ENCODE measurements at places on chromosomes 16 and 17.

DNA sequence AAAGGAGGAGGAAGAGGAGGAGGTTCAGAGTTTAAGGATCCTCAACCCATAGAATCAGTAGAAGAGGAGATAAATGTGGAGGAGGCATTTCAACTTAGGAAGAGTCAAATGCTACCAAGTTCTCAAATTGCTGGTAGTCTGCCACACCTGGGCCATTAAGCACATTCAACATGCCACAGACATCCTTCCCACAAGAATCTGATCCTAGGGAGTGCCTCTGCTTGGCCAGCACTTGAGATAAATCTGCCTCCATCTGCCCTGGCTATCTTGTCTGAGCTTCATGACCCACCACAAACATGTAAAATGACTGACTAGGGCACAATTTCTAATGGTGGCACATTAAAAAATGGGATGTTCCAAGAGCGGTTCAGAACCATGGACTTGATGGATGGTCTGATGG is 37.3 kb upstream of the AXIN2 start:
- no peak for DNase-seq

GRCh38 chr17:73705594-73705993 is 61.3 kb upstream of the SDK2 start:
- DNase-seq, result no peak

- no peak for DNase-seq
These were observed 6.2 kb downstream of the REXO5 start for GRCh38 chr16:20812510-20812909.

DNA sequence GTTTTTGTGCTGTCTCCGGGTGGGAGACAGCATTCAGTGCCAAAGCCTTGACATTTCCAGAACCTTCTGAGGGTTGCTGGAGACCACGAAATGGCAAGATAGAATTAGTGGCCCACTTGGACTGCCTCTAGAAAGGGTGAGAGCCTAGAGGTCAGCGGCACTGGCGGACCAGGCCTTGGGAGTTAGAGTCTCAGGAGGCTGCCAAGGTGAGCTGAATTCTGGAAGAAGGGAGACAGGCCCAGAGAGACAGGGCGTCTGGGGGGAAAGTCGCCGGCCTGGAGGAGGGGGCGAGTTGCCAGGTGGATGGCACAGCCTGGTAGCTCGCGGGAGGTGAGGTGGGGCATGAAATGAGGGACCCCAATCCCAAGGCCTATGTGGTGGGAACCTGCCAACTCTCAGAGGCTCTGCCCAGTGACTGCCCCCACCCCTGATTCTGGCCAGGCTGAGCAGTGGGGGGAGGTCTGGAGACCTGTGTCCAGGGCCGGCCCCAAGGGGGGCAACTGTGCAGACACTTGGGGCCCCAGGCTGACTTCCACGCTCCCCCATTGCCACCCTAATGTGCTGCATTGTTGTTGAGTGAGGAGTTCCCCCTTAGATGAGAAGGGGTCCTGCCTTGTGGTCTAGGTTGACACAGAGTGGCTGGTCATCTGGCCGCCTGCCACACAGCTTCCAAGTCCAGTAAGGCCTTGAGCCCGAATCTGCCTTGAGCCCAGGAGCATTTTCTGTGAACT is 211.1 kb upstream of the CIBAR2 start:
- DNase-seq, result no peak

DNA sequence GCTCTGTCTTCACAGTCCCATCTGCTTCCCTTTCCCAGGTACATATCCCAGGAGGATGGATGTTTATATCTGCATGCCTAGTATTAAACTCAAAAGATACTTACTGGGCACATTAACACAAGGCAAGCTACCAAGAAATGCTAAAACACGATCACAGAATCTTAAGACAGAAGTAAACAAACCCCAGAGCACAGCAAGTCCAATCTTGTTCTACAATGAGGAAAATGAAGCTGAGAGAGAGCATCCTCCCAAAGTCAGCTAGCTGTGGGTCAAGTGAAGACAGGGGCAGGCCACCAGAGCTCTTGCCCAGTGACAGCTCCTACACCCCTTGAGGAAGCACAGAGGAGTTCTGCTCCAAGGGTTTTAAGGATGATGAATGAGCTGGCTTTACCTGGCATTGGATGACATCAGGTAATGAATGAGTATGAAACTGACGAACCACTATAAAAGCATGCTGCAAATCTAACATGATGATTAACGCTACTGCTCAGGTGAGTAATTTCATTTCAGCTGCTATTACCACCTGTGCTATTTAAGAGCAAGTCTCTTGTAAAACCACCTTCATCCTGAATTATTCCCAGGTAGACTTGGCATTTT is 20.3 kb downstream of the XPO6 start:
- DNase-seq, result no peak

GRCh38 chr17:64780096-64781013 is 118.2 kb upstream of the SMURF2 start:
- no peak for DNase-seq

DNA sequence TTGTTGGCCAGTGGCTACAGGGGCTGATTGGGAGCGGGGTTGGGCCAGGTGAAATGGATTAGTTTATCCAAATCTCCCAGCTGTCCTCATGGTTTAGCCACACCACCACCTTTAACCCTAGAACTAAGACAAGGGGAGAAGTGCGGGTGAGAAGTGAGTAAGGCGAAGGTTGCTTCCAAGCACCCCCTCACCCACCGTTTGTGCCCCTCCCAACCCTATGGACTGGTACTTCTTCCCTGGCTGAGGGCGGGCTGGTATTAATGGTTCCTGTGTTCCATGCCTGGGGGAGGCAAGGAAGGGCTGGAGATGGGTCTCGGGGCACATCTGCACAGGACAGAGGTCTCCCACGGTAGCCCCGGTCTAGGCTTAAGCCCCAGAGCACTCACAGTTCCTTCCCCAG is 25.1 kb downstream of the NT5M start:
- DNase-seq, result no peak

DNA sequence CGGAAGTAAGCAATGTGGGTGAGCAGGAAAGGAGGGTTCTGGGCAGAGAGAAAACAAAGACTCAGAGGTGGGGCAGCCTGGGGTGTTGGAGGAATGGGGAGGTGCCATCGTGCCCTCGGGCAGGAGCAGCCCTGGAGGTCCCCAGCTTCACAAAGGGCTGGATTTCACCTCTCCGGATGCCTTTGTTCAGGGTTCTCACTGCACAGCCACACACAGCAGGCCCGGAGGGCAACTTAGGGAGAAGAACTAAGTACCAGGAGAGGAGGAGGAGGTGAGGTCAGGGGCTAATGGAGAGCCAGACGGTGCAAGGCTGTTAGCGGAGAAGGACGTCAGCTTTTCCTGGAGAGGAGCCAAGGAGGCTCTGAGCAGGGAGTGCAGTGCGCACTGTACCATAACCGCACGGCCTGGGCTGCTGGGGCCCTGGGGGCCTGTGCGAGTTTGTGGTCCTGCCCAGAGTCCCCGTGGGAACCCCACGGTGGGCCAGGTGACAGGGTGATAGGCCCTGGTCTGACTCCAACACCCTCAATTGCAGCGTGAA is 9.3 kb downstream of the ARRB2 start:
- DNase-seq, result no peak

DNA sequence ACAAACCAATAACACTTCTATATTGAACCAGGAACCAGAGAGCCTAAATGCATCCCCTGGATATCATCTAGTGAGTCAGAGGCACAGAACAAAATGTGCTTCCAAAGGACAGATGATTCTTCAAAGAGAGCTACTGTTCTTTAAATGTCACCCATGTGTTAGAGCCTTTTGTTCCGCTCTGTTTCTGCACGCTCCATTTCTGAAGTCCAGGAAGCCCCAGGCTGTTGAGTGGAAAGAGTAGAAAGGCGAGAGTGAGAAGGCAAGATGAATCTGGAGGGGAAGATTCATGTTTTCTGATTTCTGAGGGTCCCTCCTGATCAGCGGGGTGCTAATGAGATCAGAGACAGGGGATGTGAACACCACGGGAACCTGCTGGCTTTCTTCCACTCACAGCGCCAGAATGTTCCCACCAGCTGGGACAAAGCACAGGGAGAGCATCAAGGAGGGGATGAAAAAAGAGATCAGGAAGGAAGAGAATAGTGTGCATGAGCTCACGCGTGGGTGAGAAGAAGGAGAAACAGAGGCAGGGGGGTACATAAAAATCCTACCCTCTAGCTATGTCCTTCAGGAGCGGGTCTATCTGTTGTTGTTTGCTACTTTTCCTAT is 559.9 kb upstream of the HSBP1 start:
- no peak for DNase-seq

- no peak for DNase-seq
These were observed 38.7 kb downstream of the ESRP2 start for GRCh38 chr16:68197250-68197649.

DNA sequence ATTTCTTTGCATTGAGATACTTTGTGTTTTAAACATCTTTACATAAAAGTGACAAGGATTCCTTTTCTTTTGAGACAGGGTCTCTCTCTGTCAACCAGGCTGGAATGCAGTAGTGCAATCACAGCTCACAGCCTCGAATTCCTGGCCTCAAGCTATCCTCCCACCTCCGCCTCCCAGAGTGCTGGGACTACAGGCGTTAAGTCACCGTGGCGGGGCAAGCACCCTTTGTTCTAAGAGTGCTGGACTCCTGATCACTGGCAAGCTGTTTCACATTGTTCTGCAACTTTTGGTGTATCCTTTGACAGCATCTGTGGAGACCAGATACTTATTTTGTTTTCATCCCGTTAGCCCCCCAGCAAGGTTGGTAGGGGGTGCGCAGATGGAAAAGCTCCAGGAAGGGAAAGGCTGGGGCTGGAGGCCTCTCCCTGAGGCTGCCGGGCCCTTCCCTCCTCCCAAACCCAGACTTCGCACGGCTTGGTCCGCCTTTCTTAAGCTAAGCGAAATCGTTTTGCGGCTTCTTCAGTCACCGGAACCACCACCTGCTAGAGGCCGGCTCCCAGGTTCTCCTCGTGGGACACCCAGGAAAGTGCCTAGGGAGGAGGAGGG is 1.1 kb downstream of the ST6GALNAC2 start:
- DNase-seq, result no peak

DNA sequence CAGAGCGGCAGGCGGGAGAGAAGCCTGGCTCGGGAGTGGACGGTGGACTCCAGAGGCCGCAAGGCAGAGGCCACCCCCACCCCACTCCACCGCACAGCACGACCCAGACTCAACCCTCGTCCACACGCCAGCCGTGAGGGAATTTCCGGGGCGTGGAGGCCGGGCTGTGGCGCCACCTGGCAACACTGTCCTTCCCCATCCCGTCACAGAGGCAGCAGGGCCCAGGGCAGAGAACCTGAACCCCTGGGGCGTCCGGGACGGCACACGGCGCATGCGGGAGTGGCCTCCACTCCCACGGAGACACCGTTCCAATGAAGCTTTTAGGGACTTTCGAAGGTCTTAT is 23.5 kb downstream of the GNPTG start:
- no peak for DNase-seq

DNA sequence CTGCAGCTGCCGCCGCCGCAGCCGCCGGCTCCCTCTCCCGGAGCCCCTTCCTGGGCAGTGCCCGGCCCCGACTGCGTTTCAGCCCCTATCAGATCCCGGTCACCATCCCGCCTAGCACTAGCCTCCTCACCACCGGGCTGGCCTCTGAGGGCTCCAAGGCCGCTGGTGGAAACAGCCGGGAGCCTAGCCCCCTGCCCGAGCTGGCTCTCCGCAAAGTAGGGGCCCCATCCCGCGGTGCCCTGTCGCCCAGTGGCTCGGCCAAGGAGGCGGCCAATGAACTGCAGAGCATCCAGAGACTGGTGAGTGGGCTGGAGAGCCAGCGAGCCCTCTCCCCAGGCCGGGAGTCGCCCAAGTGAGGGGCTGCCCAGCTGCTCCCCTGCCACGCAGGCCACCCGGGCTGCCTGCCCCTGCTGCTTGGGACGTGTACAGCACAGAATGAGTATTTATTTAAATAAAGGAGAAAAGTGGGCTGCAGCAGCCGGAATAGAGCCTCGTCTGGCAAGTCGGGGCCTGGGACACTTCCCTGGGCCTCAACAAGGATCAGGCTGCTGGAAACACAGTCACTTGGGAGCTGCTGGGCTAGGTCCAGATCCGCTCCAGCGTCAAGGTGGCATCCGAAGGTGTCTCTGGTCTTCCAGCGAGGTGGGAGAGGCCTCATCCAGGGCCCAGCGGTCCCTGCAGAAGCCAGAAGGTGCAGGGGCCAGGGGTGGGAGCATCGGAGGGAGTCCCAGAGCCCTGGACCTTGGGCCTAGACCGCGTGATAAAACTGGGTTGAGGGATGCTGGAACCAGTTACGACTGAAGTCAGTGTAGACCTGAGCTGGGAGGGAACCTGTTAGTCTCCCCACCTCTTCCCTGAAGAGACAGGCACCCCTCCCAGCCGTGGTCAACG is 8.8 kb downstream of the TBX2 start:
- no peak for DNase-seq

DNA sequence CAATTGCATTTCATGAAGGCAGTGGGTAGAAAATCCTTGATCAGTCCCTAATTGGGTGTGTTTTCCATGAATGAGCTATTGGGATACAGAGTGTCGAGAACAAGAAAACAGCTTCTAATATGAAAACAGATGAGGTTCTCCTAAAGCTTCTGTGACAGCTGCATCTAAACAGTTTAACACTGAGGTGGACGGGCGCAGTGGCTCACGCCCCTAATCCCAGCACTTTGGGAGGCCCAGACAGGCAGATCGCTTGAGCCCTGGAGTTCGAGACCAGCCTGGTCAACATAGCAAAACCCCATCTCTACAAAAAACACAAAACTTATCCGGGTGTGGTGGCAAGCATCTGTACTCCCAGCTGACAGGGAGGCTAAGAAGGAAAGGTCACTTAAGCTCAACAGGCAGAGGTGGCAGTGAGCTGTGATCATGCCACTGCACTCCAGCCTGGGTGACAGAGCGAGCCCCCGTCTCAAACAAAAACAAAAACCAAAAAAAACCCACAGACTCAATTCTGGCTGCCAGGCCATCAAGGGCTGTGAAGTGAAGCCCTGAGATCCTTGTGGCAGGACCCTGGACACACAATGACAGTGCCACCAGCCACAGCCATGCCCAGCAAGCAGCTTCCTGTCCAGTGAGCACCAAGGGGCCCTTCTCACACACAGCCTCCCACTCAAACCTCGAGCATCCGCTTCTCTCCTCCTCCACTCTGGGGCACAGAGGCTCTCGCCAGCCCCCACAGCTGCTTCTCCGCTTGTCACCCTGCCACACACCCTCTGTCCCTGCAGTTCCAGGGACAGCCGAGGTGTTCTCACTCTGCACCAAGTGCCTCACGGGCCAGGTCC is 44.0 kb downstream of the ANKRD11 start:
- DNase-seq, result no peak

GRCh38 chr16:66416136-66416535 is 11.0 kb upstream of the BEAN1 start:
- DNase-seq, result no peak

DNA sequence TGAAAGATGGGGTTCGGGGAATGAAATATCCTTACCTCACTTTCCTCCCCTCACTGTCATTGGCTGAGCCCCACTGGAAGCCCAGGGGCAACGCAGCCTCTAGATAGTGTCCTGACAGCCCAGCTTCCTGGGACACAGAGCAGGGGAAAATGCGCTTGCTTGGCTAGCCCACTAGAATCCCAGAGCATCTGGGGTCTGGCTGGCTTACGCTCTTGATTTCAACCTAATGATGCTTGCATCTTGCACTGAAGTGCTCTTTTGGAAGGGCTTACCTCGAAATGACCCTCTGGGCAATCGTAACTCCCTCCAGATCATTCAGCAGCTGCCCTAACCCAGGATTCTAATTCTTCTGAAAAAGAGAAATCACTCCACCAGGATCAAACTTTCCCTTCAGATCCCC is 147.6 kb downstream of the SOX9 start:
- no peak for DNase-seq

GRCh38 chr17:80130992-80131391 is 15.9 kb downstream of the EIF4A3 start:
- DNase-seq, result no peak

Data from Kasumi-1 (cell line).